ENCODE measurements at places on chromosomes 6 and 20. TPM values are rescaled to one million over a fixed set of nuclear protein-coding genes. Genes with fewer than 3 reads are reported as not detected.

DNA sequence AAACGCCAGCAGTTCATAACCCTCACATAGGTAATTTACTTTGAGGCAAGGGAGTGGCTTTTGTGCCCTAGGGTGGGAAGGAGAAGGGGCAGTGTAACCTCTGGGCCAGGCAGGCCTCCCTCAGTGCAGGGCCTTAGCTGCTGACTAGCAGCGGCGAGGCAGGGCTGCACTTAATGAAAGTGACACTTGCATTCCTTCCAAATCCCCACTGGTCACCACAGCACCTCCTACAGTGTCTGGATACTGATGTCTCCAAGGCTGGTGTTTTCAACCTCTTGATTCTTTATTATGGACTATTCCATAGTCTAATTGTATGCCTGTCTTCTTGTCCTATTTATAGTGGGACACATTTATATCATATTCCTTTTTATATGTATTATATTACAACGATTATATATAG, 152.7 kb downstream of the LY86 start:
- no peak overlapping the region for H3K4me3 ChIP-seq
- no peaks in the 10 kb centered on the region for H3K4me1 ChIP-seq
- no peak for DNase-seq
- H3K27ac ChIP-seq = peak overlapping the region; percentile 59
- no peaks in the 10 kb centered on the region for H3K36me3 ChIP-seq
- H3K27me3 ChIP-seq = no peaks in the 10 kb centered on the region

DNA sequence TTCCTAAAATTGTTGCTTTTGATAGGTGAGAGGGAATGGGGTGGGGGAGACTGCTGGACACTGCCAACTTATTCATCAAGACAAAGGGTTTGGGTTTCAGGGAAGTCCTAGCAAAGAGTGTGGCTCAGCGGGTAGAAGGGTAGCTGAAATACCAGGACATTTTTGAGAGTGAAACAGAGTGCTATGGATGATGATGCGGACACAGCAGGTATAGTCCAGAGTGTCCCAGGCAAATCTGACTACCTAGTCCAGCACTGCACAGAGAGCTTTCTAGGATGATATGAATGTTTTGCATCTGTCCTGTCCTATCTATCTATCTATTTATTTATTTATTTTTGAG, 154.3 kb downstream of the BCAS1 start:
- peaks cover 1% of the 10 kb centered on the region for H3K4me1 ChIP-seq
- no peaks in the 10 kb centered on the region for H3K27me3 ChIP-seq
- DNase-seq = no peak
- H3K27ac ChIP-seq = peak overlapping the region; percentile 89
- H3K4me3 ChIP-seq = no peak overlapping the region
- no peaks in the 10 kb centered on the region for H3K36me3 ChIP-seq

DNA sequence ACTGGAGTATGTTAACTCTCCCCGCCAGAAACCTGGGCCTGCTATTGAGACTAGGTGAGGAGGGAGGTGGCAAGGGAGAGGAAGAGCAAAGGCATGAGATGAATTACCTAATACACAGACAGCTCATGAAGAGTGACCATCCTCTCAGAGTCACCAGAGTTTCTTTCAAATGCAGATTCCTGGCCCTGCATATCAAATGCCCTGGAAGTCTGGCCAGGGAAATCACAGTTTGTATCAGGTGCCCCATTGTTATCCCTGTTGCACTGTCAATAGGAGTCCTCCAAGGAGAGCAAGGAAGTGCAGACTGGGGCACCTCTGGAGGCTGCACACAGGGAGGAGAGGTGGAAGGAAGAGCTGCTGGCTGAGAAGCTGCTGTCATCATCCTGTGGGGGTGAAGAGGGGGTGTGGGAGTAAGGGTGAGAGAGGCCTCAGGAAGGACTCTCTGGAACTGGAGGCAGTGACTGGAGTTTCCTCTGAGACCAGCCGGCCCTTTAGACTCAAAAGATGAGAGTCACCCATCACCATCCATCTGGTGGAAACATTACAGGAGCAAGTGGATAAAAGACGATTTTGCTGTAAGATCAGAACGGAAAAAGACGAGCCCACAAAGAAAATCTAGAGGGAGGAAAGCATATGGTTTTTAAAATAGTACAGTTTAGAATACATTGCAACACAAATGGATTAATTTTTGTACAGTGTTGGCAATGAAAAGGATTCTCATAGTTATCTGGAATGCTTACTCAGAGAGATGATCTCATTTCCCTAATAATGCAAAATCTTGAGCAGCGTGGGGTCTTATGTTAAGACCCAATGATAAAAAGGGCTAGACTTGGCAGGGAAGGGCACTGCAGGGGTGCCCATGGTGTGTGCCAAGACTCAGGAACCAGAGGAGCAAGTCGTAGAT, 268.1 kb downstream of the UST start:
- no peaks in the 10 kb centered on the region for H3K27me3 ChIP-seq
- no peak overlapping the region for H3K27ac ChIP-seq
- no peak overlapping the region for H3K4me3 ChIP-seq
- no peaks in the 10 kb centered on the region for H3K36me3 ChIP-seq
- DNase-seq = no peak
- peaks cover 14% of the 10 kb centered on the region for H3K4me1 ChIP-seq

GRCh38 chr20:47348539-47349142, 7.9 kb downstream of the ZMYND8 start:
- peaks cover 11% of the 10 kb centered on the region for H3K36me3 ChIP-seq
- peaks cover 36% of the 10 kb centered on the region for H3K4me1 ChIP-seq
- DNase-seq = no peak
- H3K27ac ChIP-seq = peak overlapping the region; percentile 17
- H3K4me3 ChIP-seq = no peak overlapping the region
- no peaks in the 10 kb centered on the region for H3K27me3 ChIP-seq

GRCh38 chr6:21230536-21230935, 363.0 kb upstream of the SOX4 start:
- no peak overlapping the region for H3K4me3 ChIP-seq
- no peaks in the 10 kb centered on the region for H3K4me1 ChIP-seq
- H3K27ac ChIP-seq = no peak overlapping the region
- no peaks in the 10 kb centered on the region for H3K27me3 ChIP-seq
- no peaks in the 10 kb centered on the region for H3K36me3 ChIP-seq

- no peak overlapping the region for H3K27ac ChIP-seq
- no peaks in the 10 kb centered on the region for H3K27me3 ChIP-seq
- no peak overlapping the region for H3K4me3 ChIP-seq
- H3K4me1 ChIP-seq = no peaks in the 10 kb centered on the region
- H3K36me3 ChIP-seq = no peaks in the 10 kb centered on the region
Observed at GRCh38 chr6:37934276-37934675, 114.7 kb downstream of the ZFAND3 start.

- DNase-seq = no peak
- H3K4me1 ChIP-seq = no peaks in the 10 kb centered on the region
- no peak overlapping the region for H3K27ac ChIP-seq
- no peaks in the 10 kb centered on the region for H3K36me3 ChIP-seq
- H3K27me3 ChIP-seq = no peaks in the 10 kb centered on the region
Observed at GRCh38 chr6:135657207-135657606, 159.7 kb upstream of the AHI1 start.

- H3K4me3 ChIP-seq = no peak overlapping the region
- H3K36me3 ChIP-seq = no peaks in the 10 kb centered on the region
- no peak for DNase-seq
- H3K4me1 ChIP-seq = no peaks in the 10 kb centered on the region
- no peaks in the 10 kb centered on the region for H3K27me3 ChIP-seq
Observed at GRCh38 chr6:81636930-81637568, 115.4 kb downstream of the TENT5A start.

DNA sequence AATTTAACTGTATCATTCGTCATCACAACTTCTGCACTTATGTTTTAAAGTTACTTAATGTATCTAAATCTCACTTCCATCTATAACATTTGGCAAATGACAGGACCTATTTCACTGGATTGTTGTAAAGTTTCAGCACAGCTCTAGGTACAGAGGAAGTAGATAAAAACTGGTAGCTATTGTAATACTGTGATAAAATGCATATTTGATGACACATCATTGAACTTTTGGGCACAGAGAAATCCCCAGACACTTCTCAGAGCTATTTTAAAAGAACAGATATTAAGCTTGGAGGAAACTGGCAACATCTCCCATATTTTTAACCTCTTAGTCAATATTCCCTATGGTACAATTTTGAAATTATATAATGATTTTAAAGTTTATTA, 138.7 kb downstream of the RFPL4B start:
- no peaks in the 10 kb centered on the region for H3K4me1 ChIP-seq
- no peak overlapping the region for H3K27ac ChIP-seq
- peak; percentile 38 for DNase-seq
- H3K4me3 ChIP-seq = no peak overlapping the region
- H3K27me3 ChIP-seq = no peaks in the 10 kb centered on the region

DNA sequence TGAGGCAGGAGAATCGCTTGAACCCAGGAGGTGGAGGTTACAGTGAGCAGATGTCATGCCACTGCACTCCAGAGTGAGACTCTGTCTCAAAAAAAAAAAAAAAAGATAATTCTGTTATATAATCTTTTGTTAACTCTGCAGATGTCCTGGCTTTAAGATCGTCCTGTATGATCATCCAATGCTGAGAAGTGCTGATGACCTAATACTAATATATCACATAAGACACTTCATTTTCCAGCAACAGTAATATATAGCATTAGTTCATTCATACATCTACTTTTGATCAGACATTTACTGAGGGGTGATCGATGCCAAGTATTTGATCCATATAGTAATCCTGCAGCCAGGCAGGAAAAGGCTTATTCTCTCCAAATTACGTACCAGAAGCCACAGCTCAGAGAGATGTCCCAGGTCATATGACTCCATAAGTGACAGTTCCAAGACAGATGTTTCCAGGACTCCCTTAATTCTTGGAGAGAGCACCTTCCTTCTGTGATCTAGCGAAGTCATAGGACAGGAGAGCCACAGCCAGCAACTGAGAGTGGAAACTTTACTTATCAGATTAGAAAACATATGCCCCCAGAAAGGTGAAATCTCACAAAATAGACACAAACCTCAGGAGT, 60.7 kb downstream of the SHLD1 start:
- no peak overlapping the region for H3K4me3 ChIP-seq
- H3K27ac ChIP-seq = no peak overlapping the region
- H3K36me3 ChIP-seq = no peaks in the 10 kb centered on the region
- DNase-seq = no peak
- H3K27me3 ChIP-seq = no peaks in the 10 kb centered on the region
- H3K4me1 ChIP-seq = no peaks in the 10 kb centered on the region

DNA sequence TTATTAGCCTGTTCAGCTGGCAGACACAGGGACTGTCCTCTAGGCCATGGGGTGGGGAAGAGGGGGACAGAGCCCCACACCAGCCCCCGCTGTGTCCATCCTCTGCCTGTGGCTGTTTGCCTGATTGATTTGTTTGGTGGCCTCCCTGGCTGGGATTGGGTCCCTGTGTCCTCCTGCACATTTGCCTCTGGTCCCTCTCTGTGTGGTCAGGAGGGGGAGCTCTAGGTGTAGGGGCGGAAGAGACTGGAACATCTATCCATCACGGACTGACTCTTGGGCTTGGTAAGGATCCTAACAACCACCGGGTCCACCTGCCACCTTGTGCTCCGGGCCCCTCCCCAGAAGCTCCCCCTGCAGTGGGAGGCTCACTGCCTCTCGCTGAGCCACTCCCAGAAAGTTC, 38.4 kb upstream of the CCDC167 start:
- peaks cover 12% of the 10 kb centered on the region for H3K4me1 ChIP-seq
- peaks cover 9% of the 10 kb centered on the region for H3K27me3 ChIP-seq
- DNase-seq = no peak

DNA sequence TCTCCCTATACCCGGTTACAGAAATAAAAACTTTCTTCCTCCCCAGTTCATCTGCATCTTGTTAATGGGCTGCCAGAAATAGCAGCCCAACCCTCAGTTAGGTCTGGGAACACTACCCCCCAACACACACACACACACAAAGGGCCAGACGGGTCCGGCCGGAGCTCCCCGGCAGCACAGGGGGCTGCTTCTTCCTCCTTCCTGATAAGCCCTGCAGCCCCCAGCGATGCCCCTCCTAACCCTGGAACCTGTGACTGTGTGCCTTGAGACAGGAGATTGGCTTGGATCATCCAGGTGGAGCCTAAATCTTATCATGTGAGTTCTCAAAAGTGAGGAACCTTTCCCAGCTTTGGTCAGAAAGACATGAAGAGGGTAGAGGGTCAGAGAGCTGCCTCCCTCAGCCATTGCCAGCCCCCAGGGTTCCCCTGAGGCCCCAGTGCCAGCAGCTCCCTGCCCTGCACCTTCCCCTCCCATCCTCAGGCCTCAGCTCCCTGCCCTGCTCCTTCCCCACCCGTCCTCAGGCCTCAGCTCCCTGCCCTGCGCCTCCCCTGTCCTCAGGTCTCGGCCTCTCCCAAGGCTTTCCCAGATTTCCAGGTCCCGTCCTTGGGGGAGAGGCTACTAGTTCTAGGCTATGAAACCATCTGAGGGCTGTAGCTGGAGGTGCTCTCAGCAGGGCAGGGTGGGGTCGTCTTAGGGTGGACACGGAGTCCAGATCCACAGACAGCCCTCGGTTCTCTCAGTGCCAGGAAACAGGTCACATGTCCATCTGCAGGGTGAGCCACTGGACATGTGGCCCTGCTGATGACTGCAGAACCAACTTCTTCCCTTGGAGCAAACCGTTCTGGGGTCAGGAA, 34.5 kb upstream of the CST7 start:
- no peaks in the 10 kb centered on the region for H3K4me1 ChIP-seq
- no peaks in the 10 kb centered on the region for H3K27me3 ChIP-seq
- H3K4me3 ChIP-seq = no peak overlapping the region
- DNase-seq = no peak

GRCh38 chr6:105468850-105469249, 66.0 kb upstream of the PREP start:
- H3K4me1 ChIP-seq = no peaks in the 10 kb centered on the region
- H3K4me3 ChIP-seq = no peak overlapping the region
- no peak for DNase-seq
- no peak overlapping the region for H3K27ac ChIP-seq
- H3K36me3 ChIP-seq = no peaks in the 10 kb centered on the region
- H3K27me3 ChIP-seq = peaks cover 13% of the 10 kb centered on the region

DNA sequence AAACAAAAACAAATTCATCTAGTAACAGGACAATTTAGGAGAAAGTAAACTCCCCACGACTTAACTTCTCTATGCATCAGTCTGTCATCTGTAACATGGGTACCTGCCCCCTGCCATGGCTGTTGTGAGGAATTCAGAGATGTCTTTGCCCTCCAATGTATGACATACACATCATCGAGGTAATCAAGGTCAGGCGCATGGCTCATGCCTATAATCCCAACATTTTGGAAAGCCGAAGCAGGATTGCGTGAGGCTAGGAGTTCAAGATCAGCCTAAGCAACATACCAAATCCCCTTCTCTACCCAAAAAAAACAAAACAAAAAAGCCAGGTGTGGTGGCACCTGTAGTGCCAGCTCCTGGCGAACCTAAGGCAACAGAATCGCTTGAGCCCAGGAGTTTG, 9.0 kb downstream of the EEF1A1 start:
- H3K36me3 ChIP-seq = peaks cover 19% of the 10 kb centered on the region
- H3K27ac ChIP-seq = no peak overlapping the region
- no peak for DNase-seq
- no peaks in the 10 kb centered on the region for H3K27me3 ChIP-seq
- no peak overlapping the region for H3K4me3 ChIP-seq

- H3K4me1 ChIP-seq = peaks cover 1% of the 10 kb centered on the region
- no peak overlapping the region for H3K27ac ChIP-seq
- no peak for DNase-seq
- no peaks in the 10 kb centered on the region for H3K27me3 ChIP-seq
- no peaks in the 10 kb centered on the region for H3K36me3 ChIP-seq
Observed at GRCh38 chr6:141398949-141399348, 733.8 kb upstream of the GJE1 start.

GRCh38 chr6:158938811-158939254, 61.2 kb downstream of the RSPH3 start:
- no peaks in the 10 kb centered on the region for H3K36me3 ChIP-seq
- H3K4me3 ChIP-seq = no peak overlapping the region

The PLCB4 gene
- 8.3 TPM for total RNA-seq

The PAX1 gene
- 0.14 TPM for total RNA-seq

The PGC gene
- total RNA-seq = 586 TPM

The GJA1 gene
- 90.0 TPM for total RNA-seq
